ENCODE measurements at places on chromosomes 7 and 10.

DNA sequence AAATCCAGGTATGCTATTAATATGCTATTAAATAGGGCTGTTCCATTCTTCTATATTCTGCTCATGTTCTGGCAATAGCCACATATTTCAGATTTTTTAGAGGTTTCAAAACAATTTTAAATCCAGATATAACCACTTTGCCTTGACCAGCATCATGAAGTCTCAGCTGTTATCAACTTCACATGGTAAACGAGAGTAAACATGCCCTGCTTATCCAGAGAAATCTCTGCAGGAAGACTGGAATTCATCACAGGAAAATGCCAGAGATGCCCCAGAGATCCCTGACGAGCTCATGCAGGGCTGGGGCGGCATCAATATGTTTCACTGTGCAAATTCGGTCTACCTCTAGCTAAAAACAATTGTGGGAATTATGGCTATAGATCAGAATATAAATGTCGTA is 126.5 kb downstream of the FANK1 start:
- no peak for DNase-seq

- no peak for DNase-seq
These were observed 65.6 kb upstream of the IGFBP3 start for GRCh38 chr7:45986355-45987298.

DNA sequence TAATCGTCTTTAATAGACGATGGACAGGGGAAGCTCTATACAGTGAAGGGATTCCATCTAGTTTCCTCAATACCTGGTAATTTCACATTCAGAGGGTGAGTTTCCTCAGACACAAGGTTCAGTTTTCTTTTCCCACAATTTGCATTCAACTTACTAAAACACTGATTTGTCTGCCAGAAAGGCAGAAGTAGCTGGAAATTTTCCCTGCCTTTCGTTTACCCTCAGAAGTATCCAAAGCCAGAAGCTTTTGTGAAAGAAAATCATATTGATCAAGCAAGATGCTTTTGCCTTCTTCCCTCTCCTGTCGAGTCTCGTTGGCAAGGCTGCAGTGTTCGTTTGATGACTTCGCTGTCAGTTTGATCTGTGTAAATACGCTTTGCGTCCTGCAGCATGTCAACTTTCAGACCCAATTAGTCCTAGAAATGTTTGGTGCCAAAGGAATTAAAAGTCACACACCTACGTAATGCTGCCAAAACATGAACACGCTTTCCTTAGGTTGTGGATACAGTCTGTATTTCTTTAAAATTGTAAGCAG is 631.9 kb upstream of the FOXK1 start:
- DNase-seq = no peak

DNA sequence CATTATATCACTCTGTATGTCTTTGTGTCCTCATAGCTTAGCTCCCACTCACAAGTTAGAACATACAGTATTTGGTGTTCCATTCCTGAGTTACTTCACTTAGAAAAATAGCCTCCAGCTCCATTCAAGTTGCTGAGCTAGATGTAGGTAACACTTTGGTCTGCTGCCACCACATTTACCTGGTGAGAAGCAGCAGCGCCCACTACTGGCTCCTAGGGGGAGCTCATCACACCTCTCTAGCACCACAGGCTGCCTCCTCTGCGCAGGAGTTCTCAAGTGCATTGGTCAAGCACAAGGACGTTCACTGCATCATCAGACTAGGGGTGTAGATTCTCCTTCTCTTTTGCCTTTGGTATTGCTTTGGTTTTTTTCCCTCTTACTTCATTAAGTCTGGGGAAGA is 530.9 kb upstream of the AUTS2 start:
- DNase-seq = no peak

DNA sequence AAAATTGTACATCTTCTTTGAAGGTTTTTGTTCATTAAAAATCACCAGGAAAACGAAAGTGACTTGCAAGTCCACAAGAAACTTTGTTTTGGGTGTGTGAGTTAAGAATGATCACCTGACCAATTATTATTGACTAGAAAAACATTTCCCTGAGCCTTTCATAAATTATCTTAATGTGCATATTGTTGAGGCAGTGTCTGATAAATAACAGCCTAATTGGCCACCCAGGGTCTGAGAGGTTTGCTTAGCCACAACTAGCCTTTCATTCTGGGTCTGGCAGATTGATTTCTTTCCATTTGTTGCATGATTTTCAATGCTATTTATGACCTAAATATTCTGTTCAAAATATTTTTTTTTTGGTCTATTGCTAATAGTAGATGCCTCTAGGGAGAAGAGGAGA is 152.8 kb downstream of the AUTS2 start:
- DNase-seq = no peak

GRCh38 chr10:35192645-35193249 is 66.1 kb downstream of the CREM start:
- DNase-seq = no peak

- DNase-seq = no peak
These were observed 23.0 kb downstream of the SMURF1 start for GRCh38 chr7:99120916-99121315.

GRCh38 chr7:25263337-25263736 is 35.1 kb upstream of the NPVF start:
- no peak for DNase-seq

GRCh38 chr10:102683736-102684135 is 30.5 kb downstream of the ARL3 start:
- DNase-seq = no peak

- no peak for DNase-seq
These were observed 97.7 kb downstream of the PRKAG2 start for GRCh38 chr7:151779255-151779654.

- DNase-seq = no peak
These were observed 222.1 kb upstream of the SHH start for GRCh38 chr7:156034397-156034796.

- no peak for DNase-seq
These were observed 24.1 kb downstream of the GBX1 start for GRCh38 chr7:151143261-151144015.

- DNase-seq = no peak
These were observed 6.5 kb upstream of the CPED1 start for GRCh38 chr7:120981888-120982615.

DNA sequence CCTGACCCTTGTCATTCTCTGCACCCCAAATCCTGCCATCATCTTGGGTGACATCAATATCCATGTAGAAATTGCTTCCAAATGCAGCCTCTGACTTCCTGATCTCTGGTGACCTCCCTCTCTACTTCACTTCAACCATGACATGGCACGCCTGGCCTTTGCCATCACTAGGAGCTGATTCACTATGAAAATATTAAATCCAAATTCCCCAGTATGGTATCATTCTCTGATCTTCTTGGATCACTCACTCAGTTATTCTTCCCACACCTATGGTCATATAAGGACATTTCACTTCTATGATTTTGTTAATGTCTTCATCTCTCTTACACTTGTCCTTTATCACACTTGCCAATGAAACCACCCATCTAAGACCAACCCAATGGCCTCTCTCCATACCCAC is 73.7 kb upstream of the ODAD2 start:
- no peak for DNase-seq

- DNase-seq = no peak
These were observed 358.2 kb upstream of the IGFBP3 start for GRCh38 chr7:46279290-46279689.

- no peak for DNase-seq
These were observed 42.2 kb downstream of the CH25H start for GRCh38 chr10:89164920-89165319.

GRCh38 chr10:12194752-12195271 is 879 bp downstream of the NUDT5 start:
- DNase-seq = peak; percentile 29

GRCh38 chr10:97204826-97205679 is 19.3 kb upstream of the SLIT1 start:
- DNase-seq = no peak

DNA sequence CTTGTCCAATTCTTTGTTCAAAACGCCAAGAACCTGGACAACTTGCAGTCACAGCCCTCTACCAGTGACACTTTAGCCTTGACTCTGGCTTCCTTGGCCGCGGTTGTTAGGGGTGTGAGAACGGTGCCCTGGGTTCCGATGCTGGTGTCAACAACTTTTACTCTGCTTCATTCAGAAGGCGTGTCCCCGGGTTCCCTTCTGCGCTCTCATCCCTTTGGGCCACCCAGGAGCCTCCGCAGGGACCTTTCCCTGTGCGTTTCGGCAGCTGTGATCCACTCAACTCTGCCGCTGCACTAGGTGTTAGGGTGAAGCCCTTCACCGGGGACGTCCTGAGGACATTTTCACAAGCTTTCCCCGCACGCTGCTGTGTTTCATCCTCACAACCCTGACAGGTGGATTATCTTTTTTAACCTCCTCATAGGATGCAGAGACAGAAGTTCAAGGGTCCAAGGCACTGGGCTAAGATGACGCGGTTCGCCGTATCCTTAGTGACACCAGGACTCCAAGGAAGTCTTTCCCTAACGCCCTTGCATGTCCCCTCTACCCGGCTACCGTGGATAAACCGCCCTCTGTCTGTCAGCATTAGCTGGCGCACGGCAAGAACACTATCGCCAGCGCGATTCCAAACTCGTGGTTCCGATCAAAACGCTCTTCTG is 133.5 kb upstream of the SHH start:
- DNase-seq = no peak

GRCh38 chr10:87575851-87576250 is 71.2 kb downstream of the MINPP1 start:
- DNase-seq = no peak

- no peak for DNase-seq
These were observed 41.6 kb upstream of the CTBP2 start for GRCh38 chr10:125201791-125202622.

DNA sequence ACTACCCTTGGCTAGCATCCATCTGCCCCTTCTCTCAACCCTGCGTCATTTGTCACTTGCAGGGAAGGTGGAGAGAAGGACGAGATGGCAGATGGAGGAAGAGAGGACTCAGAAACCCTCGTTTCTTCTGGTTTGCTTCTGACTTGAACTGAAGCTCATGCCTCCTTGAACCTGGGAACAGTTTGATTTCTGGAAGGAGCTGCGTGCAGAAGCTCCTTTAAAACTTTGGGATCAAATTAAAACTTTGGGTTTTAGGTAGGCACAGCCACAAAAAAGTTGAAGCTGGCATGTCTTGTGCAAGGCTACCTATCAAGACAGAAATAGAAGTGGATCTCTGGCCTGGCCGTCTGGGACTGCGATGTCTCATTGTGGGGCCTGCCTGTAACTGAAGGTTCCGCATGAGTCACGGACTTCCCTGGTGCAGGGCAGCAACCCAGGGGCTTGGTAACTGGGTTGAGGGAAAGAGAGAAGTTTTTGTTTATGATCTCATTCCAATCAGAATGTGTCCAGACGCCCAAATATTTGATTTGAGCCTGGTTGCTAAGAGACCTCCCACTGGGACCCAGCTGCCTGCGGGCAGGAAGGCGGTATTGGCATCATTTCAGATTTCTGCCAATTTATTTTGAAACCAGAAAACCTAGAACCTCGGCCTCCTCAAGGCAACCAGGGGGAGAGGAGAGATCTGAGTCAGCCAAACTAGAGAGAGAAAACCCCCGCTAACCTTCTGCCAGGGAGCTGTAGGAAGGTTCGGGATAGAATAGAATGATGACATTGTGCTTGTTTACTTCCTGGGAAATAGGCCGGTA is 15.8 kb upstream of the CAMK1D start:
- no peak for DNase-seq

GRCh38 chr10:11236234-11236633 is 218.6 kb downstream of the CELF2 start:
- peak; percentile 48 for DNase-seq

DNA sequence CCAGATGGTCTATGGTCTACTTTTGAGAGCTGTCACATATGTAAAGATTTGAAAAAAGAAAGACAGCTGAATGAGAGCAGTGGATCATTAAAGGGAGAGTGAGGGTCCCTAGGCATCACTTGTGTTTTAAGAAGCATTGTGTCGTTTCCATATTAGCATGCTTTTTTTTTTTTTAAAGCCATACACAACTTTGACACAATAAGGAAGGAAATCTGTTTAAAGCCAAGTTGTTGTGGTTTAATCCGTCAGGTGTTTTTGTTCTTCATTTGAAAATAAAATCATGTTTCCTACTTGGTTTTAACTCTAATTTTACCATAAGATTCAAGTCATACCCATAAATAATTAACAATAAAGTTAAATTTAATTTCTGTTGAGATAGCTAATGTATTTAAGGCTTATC is 53.5 kb downstream of the MDFIC start:
- DNase-seq = no peak

- no peak for DNase-seq
These were observed 69.0 kb downstream of the CASD1 start for GRCh38 chr7:94578614-94579013.

GRCh38 chr7:44981035-44981706 is 2.4 kb upstream of the MYO1G start:
- DNase-seq = no peak

DNA sequence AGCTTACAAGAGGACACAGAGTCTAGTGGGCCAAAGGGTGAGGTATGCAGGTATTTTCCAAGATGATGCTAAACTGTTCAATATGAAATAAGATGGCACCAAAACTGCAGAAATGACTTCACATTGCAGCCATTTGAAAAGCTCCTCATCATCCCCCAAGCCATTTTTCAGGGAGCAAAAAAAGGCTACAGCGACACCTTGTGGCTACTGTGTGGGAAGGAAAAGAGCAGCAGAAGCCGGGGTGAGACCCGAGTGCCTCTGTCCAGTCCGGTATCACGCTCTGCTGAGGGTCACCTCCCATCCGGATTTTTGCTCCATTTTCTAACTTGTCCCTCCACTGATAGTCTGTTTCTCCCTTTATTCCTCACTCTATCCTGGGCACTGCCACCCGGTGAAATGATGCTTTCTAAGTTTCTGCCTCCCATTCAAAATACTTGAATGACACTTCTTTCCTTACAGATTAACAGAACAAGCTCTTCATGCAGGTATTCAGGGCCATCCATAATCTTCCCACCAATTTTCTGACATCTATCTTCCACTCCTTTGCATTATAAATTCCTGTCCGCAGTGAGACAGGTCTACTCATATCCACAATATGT is 220.2 kb downstream of the DGKI start:
- no peak for DNase-seq

DNA sequence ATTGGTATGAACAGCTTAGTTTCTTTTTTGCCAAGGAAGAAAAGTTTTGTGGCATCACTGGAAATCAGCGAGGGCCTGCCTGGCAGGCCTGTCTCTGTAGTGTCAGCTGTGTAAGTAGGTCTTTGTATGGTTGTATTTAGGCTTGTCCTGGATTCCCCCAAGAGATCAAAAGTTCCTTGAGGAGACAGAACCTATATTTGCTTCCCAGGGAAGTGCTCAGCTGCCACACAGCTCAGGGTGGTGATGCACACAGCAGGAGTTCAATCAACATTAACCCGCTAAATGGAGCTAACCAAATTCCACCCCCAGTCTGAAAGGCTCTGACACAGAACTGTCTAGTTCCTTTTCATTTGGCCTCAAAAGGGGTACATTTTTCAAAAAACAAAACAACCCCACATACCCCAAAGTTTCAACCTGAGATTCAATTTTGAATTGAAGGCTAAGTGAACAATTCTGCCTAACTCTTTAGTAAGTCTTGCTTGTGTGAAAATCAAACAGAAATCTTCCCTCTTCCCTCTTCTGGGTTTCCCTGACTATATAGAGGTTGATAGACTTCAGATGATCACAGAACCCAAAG is 124.4 kb downstream of the CLEC2L start:
- no peak for DNase-seq

GRCh38 chr10:114974625-114975024 is 36.6 kb downstream of the TRUB1 start:
- no peak for DNase-seq
